ENCODE measurements at places on chromosomes 3 and 15.

GRCh38 chr3:11306817-11307589 lies 34.8 kb downstream of the ATG7 start:
- no peak for DNase-seq

DNA sequence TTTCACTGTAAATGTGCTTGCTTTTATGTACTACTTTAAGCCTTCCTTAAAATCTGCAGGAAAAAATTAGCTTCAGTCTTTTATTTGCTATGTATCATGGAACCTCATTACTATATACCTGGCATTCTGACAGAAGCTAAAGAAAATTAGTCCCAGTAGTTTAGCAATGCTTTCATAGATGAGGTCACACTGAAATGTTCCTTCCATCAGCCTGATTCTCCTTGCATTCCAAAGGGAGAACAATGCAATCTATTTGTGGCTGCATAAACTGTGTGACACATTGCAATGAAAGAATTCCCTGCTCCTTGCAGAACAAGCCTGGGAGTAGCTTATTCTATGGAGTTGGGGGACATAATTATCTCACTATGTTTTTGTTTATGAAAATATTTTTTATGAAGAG lies 691.5 kb upstream of the ARPP21 start:
- DNase-seq: no peak

DNA sequence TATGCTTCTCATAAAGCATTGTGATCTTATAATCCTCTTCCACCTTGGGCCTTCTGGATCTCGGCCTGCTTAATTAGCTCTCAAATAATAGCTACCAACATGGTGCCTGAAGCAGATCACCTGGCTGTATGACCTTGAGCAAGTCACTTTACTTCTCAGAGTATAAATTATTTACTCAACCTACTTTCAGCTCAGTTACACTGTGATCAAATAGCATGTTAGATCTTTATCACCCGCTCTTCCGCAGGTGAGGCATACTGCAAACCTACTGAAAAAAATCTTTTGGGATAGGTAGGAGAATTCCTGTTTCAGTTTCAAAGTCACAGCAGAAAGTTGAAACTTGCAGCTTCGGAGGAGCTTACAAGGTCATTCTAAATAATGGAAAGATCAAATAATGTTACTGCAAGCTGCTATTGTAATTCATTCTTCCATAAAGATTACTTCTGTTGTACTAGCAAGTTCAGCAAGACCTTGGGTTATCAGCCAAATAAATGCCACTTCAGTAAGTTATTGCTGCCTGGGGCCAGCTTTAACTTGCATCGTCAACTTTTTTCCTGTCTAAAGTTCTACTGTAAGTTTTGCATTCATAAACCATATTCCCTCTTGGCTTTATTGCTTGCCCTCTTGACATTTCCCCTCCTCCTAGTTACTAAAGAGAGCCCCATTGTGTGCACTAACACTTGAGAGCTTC lies 268.4 kb upstream of the ATP11B start:
- DNase-seq: no peak

DNA sequence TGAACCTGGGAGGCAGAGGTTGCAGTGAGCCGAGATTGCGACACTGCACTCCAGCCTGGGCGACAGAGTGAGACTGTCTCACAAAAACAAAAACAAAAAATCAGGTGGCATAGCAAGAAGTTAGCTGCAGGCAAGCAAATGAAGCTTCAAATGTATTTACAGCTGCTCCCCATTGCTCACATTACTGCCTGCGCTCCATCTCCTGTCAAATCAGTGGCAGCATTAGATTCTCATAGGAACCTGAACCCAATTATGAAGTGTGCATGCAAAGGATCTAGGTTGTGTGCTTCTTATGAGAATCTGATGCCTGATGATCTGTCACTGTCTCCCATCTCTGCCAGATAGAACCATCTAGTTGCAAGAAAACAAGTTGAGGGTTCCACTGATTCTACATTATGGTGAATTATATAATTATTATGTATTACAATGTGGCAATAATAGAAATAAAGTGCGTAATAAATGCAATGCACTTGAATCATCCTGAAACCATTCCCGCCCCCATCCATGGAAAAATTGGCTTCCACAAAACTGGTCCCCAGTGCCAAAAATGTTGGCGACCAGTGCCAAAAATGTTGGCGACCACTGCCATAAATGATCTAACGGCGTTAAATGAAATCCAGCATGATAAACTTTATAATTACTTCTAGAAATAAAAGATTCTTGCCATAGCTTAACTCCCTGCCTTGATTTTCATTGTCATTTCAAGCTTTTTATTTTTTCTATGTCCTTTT lies 616.7 kb upstream of the NAALADL2 start:
- no peak for DNase-seq

GRCh38 chr3:72331076-72331475 lies 517.2 kb downstream of the SHQ1 start:
- no peak for DNase-seq

DNA sequence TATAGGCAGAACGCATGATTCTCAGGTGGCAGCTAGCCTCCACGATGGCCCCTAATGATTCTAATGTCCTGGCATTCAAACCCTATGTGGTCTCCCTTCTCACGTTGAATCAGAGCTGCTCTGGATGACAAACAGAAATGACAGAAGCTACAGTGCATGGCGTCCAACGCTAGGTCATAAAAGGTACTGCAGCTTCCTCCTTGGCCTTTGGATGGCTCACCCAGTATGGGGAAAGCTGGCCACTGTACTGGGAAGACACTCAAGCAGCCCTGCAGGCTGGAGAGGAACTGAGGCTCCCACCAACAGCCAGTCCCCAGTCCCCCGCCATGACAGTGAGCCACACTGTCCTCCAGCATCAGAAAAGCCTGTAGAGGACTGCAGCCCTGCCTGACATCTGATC lies 286.3 kb downstream of the FAM43A start:
- DNase-seq: no peak

GRCh38 chr3:139095803-139096466 lies 51.2 kb upstream of the PRR23C start:
- no peak for DNase-seq

DNA sequence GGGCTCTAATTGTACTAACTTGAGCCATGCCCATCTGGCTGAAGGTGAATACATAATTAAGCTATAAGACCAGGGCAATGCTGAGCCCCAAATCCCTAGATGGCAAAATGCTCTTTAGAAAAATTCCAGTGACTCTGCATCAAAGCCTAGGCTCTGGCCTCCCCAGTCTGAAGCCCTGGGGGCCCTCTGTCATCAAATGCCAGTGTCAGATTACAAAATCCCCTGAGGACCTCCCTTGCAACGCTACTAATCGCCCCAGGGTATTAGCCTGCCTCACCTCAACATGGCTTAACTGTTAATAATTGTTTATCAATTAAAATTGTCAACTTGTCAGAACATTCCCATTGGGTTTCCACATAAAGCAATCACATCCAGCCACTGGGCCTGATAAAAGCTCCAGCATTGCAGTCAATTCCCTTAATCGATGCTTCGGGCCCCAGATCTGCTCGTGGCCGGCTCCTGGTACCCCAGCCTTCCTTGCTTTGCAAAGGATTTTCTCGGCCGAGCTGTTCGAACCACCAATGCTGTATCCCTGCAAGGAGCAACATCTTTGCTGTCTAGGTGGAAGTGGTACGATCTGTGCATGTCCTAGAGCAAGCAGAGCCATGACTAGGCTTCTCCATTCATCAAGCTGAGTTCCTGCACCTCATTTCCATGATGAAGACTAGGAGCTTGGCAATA lies 151.7 kb downstream of the MEGF11 start:
- DNase-seq: no peak

DNA sequence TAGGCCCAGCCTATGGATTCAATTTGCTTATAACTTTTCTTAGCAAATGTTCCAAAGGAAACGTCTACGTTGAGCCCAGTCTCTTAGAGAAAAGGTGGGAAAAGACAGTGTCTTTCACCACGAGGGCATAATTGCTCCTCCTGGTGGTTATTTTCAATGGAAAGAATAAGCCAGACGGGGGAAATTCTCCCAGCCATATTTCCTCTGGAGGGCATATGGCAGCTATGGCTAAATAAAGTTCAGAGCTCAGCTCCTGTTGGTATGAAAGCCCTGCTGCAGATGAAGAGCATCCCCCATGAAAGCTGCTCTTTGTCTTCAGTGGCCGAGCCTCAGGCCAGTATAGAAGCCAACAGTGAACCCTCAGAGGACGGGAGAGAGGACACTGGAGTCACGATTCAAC lies 297.9 kb downstream of the RYR3 start:
- DNase-seq: no peak

DNA sequence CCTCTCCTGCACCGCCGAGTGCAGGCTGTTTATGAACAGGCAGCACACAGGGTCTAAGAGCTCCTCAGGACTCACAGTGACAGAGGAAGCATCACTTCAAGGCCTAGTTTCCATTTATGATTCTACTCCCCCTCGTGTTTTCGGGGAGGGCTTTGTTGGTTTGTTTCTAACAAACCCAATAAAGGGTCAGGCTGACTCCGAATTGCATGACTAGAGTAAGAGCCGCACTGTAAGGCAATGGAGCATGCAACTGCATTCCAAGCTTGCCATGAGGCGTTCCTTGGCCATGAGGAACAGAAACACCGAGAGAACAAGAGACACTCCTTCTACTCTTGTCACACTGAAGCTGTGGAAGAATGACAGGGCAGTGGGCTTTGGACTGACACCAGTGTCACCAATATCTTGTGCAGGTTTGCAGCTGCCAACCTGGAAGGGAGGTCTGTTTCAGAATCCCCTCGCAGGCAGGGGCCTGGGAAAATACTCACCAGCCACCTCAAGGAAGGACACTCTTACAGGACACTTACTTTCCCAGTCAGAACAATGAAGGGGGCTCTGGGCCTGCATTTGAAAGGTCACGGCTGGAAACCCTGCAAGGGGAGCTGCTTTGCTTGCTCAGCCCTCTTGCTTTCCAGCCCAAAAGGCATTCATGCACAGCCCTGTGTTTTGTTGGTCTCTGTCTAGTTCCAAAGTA lies 96.8 kb downstream of the ADAMTS17 start:
- no peak for DNase-seq

GRCh38 chr15:58694641-58695398 lies 54.7 kb downstream of the ADAM10 start:
- no peak for DNase-seq

GRCh38 chr15:98647026-98647773 lies 1.1 kb upstream of the IGF1R start:
- peak; percentile 77 for DNase-seq

- DNase-seq: no peak
Measured at GRCh38 chr3:134237454-134238145, 13.1 kb downstream of the RYK start.

DNA sequence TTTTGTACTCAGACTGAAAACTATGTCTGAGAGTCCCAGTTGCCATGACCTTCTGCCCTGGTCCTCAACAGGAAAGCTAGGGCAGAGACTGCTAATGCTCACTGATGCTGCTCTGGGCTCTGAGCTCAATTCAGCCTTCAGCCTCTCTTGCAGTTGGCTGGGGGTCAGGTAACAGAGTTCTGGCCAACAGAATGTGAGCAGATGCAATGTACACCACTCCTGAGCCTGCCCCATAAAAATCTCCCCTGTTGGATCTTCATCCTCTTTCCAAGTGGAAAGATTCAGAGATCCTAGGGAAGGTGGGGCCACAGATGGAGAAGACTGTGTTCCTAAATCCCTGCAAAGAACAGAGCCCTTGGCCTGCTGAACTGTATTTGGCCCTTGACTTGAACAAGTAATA lies 87.8 kb downstream of the PDZRN3 start:
- no peak for DNase-seq

- DNase-seq: no peak
Measured at GRCh38 chr15:67116742-67117141, 51.3 kb downstream of the SMAD3 start.

DNA sequence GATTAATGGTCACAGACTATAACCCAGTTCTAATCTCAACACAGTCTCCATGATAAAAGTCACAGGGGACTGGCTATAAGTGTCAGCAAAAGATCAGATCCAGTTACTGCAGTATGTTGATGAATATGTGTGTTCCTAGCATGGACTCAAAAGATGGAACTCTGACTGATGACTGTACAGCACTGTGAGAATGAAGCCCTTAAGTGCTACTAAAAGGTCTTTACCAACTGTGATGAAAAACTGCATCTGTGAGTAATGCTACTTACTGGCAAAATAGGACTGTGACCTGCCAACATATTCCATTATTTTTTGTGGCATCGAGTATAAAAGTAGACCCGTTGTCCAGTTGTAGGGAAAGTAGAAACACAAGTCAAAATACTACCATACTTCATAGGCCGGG lies 284.2 kb downstream of the ROBO2 start:
- DNase-seq: no peak

All from OCI-M1 (cell line).